ENCODE measurements at places on chromosomes 6 and 20.

DNA sequence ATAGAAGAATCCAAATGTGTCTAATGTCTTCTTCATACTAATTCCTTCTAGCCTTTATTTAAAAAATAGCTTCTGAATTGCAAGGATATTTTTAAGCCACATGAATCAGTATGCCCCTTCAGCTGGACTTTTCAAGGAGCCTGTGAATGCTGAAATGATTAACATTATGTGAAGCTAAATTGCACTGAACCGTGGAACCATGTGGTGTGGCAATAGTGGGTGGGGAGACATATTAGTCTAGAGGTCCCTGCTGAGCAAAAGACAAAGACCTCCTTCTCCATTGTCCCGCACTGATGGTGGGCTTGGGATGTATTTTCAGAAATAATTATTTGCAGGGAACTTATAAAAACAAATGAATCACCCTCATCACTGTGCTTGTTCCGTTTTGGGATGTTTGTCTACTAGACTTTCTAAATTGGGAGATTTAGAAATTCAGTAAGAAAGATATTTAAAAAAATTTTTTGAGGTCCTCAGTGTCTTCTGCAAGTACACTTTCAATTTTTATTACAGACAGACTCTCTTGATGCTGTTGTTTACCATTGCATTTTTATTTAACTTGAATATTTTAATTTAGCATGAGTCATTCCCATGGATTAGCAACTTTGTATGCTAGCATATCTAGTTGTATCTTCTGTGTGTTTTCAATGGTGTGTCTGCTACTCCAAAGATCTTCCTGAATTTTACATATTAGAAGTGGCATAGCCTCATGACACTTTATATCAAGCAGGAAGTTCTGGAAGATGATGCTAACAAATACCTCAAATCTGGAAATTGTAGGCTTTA, 238.1 kb downstream of the LAMA2 start:
- DNase-seq: no peak

- DNase-seq: no peak
Measured at GRCh38 chr6:37338745-37339255, 15.0 kb upstream of the RNF8 start.

GRCh38 chr6:10725716-10726115, 2.8 kb downstream of the TMEM14C start:
- no peak for DNase-seq

DNA sequence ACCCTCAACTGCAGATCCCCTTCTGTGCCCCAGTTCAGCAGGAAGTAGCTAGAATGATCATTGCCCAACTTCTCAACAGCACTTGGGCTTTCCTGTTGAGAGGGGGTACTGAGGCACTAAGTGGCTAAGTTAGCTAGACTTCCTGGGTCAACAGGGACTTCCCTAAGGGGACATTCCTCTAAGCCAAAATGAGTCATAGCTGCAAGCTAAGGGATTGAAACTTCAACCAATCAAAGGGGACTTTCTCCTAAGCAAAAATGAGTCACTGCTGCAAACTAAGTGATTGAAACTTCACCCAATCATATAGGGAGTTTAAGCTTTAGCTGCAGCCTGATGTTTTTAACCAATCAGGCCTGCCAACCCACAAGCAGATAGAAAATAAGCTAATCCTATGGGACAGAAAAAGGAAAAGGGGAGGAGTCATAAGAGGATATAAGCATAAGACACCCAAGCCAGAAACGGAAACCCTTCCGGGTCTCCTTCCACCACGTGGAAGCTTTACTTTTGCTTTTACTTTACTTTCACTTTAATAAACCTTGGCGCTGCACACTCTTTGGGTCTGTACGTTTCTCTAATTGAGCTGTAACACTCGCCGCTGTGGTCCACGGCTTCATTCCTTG, 659.0 kb upstream of the HS3ST5 start:
- no peak for DNase-seq

- DNase-seq: no peak
Measured at GRCh38 chr6:114955363-114955762, 612.5 kb upstream of the HS3ST5 start.

DNA sequence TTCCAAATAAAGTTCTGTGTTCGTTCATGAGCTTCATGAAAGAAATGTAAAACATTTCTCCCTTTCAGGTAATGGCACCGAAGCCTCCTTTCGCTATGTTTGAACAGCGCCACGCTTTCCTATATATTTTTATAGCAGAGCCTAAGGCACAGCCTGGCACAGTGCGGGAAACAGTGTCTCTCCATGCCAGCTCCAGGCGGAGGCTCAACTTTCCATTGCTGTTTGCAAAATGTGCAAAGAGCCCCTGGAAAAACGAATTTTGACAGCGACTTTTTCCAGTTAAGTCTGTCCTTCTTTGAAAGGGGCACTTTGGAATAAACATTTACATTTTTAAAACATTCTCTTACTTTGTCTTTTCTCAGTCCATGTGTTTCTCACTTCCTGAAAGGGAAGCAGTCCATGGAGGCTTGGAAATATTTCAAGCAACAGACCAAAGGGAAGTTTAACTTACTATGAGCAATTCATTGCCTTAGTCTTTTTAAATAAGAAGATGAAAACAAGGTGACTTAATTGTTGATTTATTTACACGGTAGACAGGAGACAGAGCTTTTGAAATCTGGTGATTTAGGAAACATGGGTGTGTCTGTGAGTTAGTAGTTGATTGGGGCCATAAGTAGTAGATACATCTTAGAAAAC, 769 bp downstream of the CCN6 start:
- DNase-seq: no peak

DNA sequence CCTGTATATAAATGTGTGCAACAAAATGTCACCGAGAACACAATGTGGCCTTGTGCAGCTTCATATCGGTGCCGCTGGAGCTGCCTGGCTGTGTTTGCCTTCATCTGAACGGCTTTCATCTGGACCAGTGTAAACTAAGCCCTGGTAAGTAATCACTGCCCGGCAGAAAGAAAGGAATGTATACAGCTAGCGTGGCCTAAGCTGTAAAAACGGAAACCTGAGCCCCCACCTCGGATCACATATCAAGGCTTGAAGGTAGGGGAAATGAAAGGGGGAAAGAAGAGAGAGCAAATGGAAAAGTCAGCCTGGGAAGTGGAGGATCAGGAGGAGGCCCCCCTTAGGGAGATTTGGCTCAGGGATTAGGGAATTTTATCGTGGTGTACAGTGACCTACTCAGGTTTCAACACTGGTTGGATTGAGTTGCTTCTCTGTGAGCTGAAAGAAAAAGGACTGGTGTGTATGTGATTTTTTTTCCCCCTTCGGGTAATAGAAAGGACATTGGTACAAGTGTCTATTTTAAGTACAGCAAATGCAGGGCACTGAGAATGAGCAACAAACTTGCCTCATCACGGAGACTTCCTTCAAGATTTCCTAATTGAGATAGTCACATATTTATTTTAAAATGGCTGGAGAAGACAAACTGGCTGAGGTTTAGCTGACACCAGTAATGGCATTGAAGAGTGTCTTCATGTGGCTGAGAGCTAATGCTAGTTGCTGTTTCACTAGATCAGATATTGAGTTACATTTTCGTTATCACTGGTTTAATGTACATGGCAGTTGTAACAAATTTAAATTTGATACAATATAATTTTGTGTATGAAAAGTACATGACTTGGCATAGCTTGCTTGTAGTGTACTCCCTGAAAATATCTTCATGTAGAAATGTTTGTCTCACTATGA, 3.5 kb downstream of the SOBP start:
- DNase-seq: no peak

GRCh38 chr6:77397561-77397960, 65.7 kb downstream of the HTR1B start:
- DNase-seq: no peak

GRCh38 chr6:126662966-126663365, 323.1 kb downstream of the CENPW start:
- no peak for DNase-seq

- peak; percentile 43 for DNase-seq
Measured at GRCh38 chr20:1328680-1329330, at the start of gene SDCBP2. SDCBP2 (minus strand) TSS chr20:1329139; CDS start chr20:1320416, 8,723 bp downstream.

- peak; percentile 9 for DNase-seq
Measured at GRCh38 chr20:34473262-34473883, 42.8 kb upstream of the DYNLRB1 start.

- peak; percentile 25 for DNase-seq
Measured at GRCh38 chr6:149855741-149856140, 8.4 kb downstream of the LRP11 start.

GRCh38 chr6:53233309-53233708, 84.7 kb upstream of the GCM1 start:
- peak; percentile 77 for DNase-seq

DNA sequence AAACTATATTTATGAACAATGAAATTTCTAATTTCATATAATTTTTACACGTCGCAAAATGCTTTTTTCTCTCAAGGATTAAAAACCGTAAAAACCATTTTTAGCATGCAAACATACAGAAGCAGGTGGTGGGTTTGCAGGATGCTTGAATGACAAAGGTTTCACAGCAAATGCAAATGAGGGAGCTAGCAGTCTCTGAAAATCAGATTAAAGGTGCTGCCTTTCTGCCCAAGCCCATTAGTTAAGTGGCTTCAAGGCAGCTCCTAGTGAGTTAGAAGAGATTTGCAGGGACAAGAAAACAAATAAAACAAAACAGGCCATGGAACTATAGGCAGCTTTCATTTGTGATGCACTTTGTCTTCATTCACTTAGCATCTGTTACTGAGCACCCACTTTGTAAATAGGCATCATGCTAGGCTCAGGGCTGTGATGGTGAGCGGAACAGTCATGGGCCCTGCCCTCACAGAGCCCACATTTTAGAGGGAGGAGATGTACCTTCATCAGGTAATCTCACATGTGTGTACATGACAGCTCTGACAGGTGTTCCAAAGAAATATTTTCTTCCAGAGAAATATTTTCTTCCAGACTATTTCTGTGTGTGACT, 29.5 kb downstream of the NAPB start:
- DNase-seq: no peak

DNA sequence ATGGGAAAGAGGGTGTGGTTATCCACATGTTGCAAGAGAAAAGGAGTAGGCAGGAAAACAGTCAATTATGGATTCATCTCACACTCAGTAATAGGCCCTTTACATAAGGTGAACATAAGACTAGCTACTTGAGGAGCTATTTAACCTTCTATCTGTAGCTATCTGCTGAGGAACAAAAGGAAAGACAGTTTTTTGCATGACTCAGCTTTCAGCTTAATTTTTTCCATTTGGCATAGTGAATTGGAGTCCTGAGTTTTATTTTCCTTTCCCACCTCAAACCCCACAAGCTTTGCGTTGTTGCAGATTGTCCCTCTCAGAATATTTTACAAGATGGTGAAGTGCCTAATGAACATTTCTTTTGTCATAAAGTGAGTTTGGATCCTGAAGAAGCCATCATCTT, 32.4 kb downstream of the UBD start:
- no peak for DNase-seq

DNA sequence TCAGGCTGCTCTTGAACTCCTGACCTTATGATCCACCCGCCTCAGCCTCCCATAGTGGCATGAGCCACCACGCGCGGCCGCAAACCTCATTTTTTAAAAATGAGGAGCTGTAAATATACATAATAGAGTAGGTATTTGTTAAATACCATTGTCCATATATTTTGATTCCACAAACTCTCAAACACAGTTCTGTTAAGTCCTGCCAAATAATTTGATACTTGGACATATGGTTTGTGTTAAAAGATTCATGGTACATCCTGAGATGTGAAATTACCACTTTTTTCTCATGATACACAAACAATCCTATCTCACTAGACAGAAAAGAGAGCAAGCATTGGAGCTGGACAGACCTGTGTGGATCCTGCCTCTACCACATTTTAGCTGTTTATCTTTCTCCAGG, 334.1 kb upstream of the KCNQ5 start:
- DNase-seq: no peak

Measured in NCI-H510A treated with DMSO at 0.1 percent for 48 hours (cell line).